Activated CD4-positive, alpha-beta T cell treated with anti-CD3 and anti-CD28 coated beads, Interleukin-2, amount 50 U/mL, for 4 hours (primary cell): ENCODE measurements at places on chromosomes 5 and 9.

- no peak for DNase-seq
Measured at GRCh38 chr5:146952168-146952567, 73.6 kb upstream of the PPP2R2B start.

DNA sequence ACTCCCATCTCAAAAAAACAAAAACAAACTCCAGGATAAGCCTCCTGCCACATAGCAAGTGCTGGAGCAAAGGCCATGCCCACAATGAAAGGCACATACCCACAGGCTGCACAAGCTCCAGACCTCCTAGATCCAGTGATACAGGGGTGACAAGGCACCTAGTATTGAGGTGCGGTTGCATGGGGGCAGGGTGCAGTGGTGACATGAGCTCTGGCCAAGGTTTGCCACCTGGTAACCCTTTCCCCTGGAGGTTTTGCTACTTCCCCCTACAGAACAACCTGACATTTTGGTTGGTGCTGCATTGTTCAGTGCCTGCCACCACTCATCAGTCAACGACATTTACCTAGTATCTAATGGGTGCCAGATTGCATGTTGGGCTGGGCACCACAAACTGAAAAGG, 14.5 kb downstream of the CDKN2AIPNL start:
- no peak for DNase-seq

DNA sequence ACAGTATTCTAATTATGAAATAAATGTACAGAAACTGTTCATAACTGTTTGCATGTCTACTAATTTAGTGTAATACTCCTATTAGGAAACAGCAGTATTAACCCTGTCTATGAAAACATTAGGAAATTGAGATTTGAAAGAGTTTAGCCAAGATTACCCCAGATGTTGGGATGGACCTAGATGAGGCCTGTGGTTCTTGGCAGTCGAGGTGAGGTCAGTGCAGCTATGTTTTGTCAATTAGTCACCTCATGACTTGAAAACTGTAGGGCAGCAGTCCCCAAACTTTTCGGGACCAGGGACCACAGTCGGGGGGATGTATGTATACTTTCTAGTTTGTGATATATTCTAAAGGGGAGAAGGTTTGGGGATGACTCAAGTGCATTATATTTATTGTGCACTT, 4.7 kb downstream of the LNPEP start:
- no peak for DNase-seq

DNA sequence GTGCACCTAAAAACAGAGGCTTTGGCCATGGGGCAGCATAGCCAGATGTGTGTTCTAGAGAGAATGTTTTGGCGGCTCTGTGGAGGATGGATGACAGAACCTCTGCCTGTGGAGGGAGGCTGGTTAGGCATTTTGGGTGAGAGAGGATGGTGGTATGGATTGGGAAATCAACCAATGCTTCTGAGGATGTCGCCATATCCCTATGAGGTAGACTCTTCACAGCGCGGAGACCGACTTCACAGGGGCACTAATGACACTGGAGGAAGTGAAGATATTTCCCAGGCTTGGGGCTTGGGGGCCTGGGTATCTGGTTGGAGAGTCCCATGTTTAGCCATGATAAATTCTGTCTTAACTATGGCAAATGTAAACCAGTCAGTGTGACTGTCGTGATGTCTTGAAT, 140.6 kb upstream of the KLF4 start:
- no peak for DNase-seq

DNA sequence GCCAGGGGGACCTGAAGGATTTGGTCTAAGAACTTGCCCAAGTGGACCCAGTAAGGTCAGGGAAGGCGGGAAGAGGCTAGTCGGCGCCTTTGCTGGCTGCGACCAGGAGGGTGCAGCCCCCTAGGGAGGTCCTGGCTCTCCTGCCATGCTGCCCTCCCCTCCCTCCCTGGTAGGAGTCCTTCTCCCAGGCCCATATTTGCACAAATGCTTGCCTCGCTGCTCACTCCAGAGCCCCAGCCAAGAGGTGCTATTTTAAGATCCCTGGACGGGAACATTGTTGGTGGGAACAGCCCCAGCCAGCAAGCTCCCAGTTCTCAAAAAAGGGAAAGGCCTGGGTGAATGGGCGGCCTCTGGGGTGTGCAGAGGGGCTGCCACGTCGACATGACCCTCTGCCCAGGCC, 4.3 kb upstream of the IL17B start:
- DNase-seq, result no peak
